ENCODE measurements at places on chromosomes 7 and 10.

GRCh38 chr7:70698219-70698832 lies 433.6 kb upstream of the GALNT17 start:
- peak; percentile 81 for DNase-seq

GRCh38 chr10:4775808-4776207 lies 50.2 kb upstream of the AKR1E2 start:
- no peak for DNase-seq

DNA sequence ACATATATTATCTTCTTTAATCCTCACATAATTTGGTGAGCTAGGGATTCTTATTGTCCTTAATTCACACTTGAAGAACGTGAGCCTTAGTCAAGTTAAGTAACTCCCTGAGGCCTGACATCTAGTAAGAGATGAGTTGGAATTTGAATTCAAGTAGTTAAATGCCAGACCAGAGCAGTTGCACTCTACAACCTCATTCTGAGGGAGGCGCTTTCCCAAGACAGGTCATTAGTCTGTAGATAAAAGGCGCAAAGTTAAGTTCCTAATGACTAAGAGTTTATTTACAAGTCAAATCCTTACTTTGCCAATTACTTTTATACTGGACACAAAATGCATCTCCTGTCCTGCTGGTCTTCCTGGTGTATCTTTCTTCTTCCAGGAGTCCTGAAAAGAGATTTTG lies 3.6 kb upstream of the EXOC6 start:
- no peak for DNase-seq

GRCh38 chr10:32446536-32447406 lies 831 bp downstream of the CCDC7 start:
- DNase-seq, result peak; percentile 23

DNA sequence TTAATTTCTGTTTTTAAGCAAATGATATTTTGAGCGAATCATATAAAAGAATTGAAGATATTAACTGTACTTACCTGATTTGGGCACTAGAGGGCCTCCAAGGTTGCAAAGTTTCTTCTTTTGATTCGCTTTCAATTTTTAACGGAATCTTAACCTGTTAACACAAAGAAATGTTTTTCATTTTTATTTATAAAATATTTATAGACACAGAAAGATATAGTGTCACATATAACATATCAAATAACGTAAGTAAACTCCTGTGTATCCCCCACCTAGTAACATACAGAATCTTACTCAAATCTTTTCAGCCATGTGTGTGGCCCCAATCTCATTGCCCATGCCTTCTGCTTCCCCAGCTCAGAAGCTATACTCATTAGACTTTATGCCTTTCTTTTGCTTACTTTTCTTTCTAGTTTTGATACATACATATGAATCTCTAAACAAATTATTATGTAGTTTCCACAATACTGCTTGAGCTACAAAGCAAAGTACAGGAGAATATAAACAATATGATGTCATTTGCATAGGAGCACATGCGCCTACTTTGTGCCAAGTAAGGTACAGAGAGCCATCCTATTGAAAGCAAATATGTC lies 49.5 kb upstream of the ZPBP start:
- DNase-seq, result peak; percentile 39

DNA sequence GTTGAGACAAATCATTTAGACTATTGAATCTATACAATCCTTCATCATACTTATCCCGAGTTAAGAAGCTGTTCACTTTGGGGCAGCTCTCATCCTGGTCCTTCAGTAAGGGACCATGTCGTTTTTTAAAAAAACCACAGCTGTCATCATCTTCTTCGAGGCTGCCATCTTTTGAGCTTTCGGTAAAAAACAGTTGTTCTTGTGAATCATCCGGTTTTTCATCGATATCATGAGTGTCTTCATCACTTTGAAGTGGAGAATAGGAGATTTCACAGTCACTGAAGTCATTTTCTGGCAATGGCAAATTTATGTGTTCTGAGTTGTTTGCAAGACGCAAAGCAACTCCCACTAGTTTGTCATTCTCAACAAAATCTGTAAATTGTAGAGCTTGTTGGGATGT lies 3.9 kb downstream of the DCLRE1A start:
- DNase-seq, result no peak

DNA sequence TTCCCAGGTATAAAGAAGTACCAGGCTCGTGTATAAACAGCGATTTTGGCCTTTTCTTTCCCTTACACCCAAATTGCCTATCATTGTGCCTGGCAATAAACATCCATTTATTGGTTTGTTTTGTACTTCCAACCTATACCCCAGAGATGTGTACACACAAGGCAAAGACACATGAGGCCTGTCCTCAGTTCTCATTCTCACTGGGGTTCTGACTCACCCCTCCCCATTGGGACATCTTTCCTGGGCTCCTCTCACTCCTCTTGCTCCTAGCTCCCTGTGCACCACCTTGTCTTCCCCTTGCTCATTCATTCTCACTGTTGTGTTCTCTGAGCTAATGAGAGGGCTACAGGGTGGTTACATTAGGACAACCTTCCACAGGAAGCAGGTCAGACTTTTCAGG lies 240.7 kb downstream of the ANK3 start:
- peak; percentile 46 for DNase-seq

DNA sequence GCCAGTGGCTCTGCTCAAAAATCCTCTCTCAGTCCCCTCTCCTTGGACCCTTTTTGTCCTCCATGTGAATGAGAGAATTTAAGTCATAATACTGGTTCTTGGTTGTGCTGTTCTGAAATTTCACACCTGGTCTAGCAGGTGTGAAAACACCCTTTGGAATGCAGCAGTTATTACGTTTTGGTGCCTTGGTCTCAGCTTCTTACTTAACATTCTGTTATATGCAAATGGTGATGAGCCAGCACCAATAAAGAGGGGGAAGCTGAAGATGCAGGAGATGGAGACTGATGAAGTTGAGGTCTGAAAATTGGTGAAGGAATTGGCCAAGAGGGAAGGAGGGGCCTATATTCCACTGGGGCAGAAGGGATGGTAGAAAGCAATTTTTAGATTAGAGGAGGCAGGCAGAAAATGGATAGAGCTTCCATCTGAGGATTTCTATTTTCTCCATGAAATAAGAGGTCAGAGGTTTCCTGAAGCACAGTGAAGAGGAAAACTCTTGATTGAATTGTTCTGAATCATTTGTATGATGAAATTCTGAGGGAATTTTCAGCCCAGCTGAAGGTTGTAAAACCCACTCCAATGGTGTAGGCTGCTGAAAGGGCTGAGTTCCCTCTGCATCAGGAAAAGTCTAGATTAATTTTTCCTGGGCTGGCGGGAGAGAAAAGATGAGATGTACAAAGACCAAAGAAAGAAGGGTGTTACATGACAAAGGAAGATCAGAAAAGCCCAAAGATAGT lies 94.0 kb upstream of the FAM180A start:
- no peak for DNase-seq

DNA sequence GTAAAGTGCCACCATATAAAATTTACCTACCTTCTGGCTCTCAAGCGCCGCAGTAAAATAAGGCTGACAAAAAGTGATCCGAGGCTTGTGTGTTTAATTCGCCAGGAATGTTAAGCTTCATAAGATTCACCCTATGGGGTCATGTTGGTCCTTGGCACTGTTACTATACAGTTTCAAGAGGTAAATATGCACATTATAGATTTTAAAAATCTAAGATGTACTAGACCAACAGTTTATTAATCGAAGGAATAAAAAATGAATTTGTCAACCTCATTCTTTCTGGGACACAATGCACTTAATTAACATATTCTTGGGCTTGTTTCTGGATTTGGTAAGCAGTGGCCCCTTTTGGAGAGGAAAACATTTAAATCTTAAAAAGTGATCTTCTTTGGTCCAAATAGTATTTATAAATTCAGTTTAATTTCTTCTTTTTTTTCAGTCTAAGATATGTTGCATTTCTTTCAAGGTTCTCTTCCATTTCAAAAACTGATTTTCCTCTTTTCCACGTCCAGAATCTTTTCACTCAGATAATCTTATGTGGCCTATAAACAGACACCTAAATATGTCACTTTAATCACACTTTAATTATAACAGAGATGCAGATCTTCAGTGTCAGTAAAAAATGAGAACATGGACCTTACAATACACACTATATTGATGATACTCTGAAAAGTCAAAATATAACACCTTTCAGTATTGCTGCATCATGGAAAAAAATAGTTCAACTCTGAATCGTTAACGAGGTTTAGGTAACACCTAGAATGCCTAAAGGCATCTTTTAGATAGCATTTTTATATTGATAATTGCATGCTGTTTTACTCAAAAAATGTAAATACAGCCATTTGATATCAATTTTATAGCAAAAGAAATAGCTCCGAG lies 3.8 kb upstream of the SKIDA1 start:
- peak; percentile 71 for DNase-seq

DNA sequence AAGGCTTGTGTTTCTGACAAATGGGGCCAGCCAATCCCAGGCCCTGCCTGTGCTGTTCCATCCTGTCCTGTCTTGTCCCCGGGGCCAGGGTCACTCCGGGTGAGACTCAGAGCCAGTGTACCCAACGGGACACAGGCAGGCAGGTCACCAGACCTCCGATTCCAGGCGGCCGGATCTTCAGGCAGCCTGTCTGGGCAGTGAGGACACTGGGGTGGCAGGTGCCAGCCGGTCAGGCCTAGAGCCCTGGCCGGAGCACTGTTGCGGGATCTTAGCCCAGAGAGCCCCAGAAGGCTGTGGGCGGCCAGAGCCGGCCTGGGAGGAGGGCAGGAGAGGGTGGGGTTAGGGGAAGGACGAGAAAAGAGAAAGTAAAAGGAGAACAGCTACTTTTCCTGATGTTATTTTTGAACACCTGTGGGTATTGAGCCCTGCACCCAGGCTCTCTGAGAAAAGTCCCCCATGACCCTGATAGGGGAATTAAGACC lies 134.3 kb upstream of the TNRC18 start:
- DNase-seq, result no peak

DNA sequence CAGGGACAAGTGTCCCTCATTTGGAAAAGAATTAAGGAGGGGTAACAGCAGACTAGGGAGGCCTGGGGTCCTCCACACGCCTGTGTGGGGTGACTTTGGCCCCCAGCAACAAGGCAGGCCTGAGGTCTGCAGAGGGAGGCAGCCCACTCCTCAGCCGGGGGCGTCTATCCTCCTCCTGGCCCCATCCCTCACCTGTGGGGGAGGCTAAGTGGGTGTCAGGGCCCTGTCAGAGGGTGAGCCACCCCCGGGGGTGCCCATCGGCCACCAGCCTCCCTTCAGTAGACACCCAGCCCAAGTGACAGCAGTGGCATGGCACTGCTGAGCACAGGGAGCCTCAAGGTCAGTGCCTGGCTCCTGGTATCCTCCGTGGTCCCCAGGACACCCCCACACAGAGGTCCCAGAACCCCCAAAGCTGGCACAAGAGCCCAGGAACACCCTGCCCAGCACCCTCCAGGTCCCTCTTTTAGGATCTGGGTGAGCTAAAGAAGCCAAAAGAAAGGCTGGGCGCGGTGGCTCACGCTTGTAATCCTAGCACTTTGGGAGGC lies 693 bp upstream of the FXYD4 start:
- no peak for DNase-seq

DNA sequence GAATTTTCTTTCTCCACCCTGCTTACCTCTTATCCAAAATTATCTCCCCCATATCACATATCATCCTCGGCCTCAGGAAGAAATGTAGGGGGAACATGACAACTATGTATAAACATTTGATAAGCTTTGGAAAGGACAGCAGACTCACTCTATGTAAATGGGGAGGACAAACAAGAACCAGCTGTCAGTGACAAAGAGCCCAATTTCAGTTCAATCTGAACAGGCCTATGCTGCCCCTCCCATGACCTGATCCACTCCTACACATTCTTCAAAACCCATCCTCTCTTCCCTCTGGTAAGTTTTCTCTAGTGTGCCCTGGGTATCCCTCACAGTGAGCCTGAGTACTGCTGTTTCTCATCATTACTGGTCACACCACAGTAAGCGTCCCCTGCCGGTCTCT lies 20.8 kb downstream of the FZD9 start:
- no peak for DNase-seq

DNA sequence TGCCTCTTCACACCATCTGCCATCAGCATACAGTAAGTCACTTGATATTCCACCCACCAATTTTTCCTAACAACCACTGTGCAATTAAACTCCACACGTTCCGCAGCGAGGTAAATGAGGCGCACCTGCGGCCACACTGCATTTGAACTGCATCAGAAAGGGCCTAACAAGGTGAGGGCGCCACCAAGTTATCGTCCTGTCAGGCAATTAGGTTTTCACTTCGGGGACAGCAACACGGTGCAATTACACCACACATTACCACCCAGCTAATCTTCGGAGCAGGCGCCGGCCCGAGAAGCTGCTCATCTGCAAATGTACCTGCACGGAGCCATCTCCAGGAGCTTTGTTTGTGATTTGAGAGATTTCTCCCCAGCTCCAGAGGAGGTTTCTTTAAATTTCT lies 84.4 kb downstream of the EBF3 start:
- DNase-seq, result peak; percentile 94

- no peak for DNase-seq
Observed at GRCh38 chr10:110533149-110533548, 34.3 kb upstream of the SMC3 start.

DNA sequence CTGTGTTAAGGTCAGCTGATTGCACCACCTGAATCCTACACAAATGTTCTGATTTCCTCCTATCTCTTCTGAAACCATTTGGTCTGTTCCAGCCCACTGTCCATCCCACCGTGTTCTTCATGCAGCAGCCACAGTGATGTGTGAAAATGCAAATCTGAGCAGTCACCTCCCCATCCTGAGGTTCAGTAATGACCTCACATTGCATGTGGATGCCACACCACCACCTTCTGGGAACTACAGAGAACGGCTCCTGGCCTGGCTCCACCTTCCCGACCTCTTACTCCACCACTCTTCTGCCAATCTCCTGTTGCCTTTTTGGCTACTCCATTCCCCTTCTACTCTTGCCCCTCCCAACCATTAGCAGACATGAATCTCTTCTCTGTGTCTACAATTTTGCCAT lies 244.4 kb downstream of the TNS3 start:
- DNase-seq, result no peak

- DNase-seq, result peak; percentile 17
Observed at GRCh38 chr7:98110249-98111022, 3.8 kb downstream of the LMTK2 start.

DNA sequence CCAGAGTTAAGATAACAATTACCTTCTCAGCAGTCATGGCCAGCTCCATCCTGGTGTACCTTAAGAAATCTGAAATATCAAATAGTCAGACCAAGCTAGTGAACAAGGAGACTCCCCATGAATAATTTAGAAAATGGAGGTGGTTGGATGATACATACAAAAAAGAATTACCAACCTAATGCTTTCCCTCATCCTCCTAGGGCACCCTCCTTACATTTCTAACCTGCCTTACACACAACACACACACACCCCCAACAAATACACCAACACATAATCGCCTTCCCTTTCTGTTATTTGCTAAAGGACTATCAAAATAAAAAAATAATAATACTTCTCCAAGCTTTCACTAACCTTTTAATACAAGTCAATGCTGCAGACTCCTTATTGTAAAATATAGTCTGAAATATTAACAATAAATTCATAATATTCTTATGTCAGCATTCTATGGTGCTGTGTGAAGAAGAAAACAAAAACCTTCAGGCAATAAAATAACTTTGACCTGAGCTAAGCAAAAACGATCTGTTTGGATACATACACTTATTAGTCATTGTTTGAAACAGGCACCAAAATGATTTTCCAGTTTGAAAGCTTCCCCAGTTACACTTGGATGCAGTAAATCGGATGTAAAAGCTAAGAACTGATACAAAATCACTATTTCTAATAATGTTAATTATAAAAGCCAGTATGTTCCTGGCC lies 3.4 kb downstream of the TWIST1 start:
- DNase-seq, result peak; percentile 27
